NCI-H187 treated with DMSO at 0.1 percent for 48 hours (cell line): ENCODE measurements at places on chromosomes 5 and 9.

- DNase-seq = no peak
These were observed 370.9 kb downstream of the DIRAS2 start for GRCh38 chr9:90271707-90272106.

DNA sequence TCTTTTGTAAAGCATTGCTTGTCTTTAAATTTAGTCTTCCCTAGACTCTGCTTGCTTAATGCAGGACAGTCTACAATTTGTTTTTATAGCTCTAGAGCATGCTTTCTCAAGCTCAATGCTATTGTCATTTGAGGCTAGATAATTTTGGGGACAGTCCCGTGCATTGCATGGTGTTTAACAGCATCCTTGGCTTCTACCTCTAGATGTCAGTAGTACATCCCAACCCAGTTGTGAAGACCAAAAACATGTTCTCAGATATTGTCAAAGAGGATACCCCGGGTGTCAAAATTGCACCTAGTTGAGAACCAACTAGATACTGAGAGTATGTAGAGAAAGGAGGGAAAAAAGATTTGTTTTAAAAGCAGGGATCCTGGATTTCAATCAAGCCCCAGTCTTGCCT, 277.5 kb downstream of the CEMIP2 start:
- no peak for DNase-seq

DNA sequence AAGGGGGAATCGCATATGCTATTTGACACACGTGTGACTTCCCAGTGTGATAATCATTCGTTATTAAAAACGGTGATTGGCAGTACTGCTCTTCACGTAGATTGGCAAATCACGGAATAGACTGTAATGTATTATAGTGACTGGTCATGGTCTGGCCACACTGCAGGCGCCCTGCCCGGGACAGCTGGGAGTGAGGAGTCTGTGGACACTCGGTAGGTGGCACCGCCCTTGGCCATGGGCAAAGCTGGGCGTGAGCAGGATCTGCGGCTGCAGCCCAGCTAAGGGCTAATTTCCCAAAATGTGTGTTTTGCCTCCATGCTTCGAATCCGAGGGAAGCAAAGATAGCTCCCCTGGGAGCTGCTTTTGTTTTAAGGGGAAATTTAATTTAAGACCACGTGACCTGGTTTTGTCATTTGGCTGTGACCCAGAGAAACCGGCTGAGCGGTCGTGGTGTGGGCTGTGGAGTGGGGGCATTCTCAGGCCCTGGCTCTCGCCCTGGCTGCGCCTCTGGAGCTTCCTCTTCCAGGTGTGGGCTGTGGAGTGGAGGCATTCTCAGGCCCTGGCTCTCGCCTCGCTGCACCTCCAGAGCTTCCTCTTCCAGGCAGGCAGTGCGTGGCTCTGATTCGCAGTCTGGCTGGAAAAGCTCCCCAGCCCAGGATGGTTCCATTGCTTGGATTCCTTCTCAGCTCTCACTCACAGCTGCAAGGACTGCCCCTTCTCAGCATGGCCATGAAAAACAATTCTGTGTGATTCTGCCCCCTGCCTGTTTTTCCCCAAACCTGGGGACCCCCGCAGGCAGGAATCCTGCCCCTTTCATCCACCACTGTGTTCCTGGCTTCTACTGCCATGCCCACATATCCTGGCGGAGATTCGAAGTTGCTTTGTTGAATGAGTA, 131.1 kb downstream of the OLFM1 start:
- DNase-seq = no peak

DNA sequence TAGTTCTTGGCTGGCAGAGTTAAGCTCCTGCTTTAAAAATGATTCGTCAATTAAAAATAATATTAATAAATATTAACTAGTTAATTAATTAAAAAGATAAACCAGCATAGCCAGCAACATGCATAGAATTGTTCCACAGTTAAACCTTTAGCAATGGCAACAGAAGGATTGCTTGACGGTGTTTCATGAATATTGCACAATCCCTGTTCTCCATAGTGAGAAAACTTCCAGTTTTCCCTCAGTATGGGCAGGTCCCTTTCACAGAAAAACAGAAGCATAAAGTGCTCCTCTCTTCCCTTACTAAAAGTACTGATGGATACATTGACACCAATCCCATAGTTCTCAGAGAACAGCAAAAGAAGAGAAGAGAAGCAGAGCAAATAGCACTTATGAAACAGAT, 71.4 kb upstream of the CAST start:
- no peak for DNase-seq

GRCh38 chr9:94086486-94087345, 2.5 kb downstream of the PTPDC1 start:
- no peak for DNase-seq

GRCh38 chr9:77595426-77596095, 52.6 kb downstream of the GNA14 start:
- DNase-seq = peak; percentile 51
